Activated CD4-positive, CD25-positive, alpha-beta regulatory T cell (primary cell): ENCODE measurements at places on chromosomes 4 and X.

DNA sequence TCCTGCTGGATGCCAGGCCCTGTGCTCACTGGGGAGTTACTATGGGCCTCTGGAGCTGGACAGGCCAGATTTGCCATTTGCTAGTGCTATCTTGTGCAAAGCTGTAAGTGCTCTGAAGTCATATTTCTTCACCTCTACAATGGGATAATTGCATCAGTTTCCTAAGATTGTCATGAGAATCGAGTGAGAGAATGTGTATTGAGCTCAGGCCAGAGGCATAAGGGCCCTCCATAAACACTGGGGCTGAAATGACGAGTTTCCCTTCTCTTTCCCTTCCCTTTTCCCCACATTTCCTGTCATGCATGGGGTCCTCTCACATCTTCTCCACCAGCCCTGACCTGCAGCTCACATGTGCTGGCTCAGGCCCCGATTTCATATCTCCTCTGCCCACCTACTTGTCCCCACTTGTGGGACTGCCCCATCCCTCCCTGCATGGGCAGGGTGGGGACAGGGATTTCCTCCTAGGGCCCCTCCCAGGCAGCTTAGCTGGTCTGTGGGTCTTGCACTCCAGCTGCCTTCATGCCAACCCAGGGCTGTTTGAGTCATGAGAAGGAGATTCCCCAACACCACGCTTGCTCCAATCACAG is 358.8 kb downstream of the MID1IP1 start:
- no peak for DNase-seq

DNA sequence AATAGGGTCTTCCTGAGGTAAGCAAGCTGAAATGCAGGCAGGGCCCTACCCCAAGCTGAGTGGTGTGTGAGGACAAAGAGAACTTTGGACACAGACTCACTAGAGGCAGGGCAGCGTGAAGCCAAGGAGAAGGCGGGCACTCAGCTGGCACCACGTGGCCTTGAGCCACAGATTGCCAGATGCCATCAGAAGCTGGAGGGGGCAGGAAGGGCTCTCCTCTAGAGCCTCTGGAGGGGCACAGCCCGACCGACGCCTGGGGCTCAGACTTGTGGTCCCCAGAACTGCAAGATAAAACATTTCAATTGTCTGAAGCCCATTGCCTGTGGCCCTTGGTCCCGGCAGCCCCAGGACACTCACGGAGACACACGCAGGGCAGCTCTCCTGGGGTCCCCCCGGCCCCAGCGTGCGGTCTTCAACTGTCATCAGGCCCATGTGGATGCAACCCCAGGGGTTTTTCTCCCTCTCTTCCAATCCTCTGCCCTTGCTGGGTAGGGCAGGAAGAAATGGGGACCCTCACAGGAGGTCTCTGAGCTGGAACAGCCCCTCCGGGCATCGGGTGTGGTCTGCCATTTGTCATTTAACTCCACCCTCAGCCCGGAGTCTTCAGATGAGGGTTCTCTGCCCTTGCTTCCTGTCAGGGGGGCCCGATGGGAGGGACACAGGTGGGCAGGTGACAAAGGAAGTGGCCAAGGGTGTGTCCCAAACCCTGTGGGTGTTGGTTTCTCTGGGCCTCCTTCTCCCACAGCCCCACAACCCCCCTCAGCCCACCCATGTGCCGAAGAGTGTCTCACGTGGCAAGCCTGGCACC is 22.2 kb downstream of the HMX1 start:
- no peak for DNase-seq

DNA sequence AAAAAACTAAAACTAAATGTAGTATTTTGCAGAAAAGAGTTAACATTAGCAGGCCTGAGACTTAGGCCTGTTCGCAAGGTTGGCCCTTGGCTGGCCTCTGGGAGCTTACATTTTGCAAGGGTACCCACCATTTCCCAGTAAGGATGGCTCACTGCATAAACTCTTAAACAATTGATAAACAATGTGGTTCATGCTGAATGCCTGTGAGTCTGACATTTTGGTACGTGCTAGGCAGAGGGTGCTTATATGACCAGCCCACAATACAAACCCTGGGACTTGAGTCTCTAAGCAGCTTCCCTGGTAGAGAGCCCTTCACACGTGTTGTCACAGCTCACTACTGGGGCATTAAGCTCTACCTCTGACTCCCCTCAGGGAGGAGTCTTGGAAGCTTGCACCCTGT is 7.4 kb downstream of the PRPS2 start:
- no peak for DNase-seq

GRCh38 chr4:153008578-153009199 is 72.6 kb downstream of the FHDC1 start:
- DNase-seq = no peak

GRCh38 chr4:139799615-139800014 is 134.0 kb downstream of the MGST2 start:
- no peak for DNase-seq

DNA sequence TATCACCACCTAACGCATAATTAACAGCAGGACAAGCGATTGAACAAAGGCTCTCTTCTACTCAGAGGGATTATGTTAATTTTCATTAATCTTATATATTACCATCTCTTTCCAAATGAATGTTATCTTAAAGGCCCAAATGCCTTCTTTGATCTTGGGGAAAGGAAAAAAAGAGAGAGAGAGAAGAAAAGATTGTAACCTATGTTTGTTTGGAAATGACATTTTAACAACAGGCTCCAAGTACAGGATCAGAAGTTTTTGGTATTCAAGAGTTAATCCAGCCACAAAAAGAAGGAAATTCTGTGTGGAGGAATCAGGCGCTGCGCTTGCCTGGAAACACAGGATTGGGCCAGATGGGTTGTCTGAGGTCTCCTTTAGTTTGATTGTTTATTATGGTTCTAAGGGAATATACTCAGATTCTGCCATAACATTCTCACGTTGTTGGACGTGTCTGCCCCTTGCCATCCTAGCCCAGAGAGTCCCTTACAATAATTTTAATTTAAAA is 100.7 kb upstream of the STX18 start:
- no peak for DNase-seq

DNA sequence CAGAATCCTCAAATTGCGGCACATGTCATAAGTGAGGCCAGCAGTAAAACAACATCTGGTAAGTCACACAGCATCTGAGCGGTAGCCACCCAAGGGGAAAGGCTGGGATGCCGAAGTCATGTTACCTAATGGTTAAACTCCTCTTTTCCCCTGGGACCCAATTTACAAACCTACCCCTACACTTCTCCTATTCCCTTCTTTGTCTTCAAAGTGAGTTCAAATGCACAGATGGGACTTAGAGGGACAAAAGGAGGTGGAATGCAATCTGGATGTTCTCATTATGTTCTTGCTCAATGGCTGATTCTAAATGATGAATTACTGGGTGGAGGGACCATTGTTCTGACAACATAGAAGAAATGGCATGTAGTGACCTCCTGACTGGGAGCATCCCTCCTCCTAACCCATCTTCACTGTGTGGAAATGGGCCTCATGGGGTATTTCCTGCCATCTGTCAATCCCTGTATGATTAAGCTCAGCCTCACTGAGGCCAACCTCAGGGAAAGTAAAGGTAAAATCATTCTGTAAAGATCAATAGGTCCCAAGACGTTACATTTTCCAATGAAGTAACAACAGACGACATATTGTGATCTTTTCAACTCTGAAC is 8.5 kb downstream of the CD40LG start:
- DNase-seq = no peak

DNA sequence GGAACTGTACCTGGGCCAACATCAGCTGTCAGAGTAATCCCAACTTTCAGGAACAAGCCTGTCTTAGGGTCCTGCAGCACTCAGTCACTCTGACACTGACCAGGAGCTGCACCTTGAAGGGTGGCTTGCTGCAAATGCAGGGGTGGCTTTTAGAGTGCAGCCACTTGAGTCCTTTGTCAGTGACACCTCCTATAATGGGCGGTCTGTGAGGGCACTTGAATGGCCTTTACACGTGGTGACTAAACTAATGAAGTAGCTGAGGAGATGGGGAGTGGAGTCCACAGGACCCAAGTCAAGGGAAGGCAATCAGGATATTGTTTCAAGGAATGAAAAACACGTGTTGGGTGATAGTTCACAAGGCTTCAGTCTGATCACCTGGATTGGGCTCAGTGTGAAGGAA is 11.1 kb upstream of the LNX1 start:
- DNase-seq = no peak

DNA sequence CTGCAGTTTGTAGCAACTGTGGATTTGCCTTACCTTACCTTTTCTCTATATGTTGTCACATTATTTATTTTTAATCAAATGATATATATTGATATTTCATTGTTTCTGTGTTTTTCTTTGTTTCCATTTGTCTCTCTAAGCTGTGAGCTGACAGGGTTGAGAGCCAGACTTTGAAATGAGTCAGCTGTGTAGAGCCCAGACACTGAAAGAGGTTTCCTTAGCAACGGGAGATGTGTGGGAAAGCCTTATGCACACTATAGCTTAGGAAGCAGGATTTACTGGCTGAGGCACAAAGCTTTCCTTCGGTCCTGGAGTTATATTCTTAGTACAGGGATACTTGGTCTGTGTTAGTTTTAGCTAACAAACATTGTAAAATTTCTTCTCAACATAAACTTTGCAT is 192.2 kb downstream of the FGF13 start:
- no peak for DNase-seq

GRCh38 chr4:76282941-76283689 is 23.4 kb upstream of the STBD1 start:
- DNase-seq = no peak

DNA sequence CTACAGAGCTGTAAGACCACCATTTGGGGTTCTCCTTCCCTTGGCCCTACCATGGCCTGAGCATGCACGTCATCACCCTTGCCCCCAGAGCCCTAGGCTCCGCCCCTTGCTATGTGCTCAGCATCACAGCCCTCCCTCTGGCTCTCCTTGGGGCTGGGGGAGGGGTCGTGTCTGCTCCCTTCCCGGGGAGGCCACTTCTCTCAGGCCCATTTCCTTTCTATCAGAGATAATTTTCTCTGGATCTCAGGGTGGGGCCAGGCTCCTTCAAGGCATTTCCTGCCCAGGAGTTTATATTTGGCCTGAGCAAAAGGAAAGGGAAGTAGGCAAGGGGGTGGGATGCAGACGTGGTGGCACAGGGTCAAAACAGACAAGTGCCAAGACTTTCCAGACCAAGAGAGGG is 55.9 kb downstream of the STARD8 start:
- no peak for DNase-seq

- DNase-seq = no peak
These were observed 2.6 kb upstream of the MSMO1 start for GRCh38 chr4:165324918-165325304.
